ENCODE measurements at places on chromosomes 12 and 14.
A peak's percentile ranks its signal among the peaks of the same experiment; 100 is the strongest.

- DNase-seq, result no peak
Observed at GRCh38 chr12:29264424-29264823, 115.3 kb downstream of the FAR2 start.

DNA sequence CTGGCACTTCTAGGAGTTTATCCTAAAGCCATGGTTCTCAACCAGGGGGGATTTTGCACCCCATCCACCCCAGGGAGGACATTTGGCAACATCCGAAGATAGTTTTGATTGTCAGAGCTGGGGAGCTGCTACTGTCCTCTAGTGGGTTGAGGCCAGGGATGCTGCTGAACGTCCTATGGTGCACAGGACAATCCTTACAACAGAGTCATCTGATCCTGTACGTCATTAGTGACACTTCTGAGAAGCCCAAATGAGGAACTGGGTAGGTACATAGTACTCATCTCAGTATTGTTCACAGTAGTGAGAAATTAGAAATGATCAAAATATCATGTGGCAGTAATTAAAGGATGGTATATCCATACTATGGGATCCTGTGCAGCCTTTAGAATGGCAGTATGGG lies 185.1 kb downstream of the CHST11 start:
- no peak for DNase-seq

- no peak for DNase-seq
Observed at GRCh38 chr12:6952121-6952862, 1.1 kb downstream of the PTPN6 start.

DNA sequence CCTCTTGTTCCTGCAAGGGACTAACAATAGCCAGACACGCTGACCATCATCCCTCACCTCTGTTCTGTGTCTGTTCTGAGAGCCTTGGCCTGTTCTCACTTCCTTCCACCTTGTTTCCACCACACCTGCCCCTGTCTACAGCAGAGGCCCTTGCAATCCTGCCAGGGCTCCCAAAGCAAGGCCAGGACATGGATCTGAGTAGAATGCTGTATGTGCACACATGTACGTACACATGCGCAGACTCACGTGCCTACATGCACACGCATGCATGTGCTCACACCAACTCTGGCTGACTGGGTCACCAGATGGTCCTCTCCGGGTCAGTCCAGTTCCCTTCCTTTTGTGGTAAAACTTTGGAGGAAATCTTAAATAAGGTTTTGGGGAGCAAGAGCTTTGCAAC lies 133.0 kb upstream of the C14orf180 start:
- no peak for DNase-seq

DNA sequence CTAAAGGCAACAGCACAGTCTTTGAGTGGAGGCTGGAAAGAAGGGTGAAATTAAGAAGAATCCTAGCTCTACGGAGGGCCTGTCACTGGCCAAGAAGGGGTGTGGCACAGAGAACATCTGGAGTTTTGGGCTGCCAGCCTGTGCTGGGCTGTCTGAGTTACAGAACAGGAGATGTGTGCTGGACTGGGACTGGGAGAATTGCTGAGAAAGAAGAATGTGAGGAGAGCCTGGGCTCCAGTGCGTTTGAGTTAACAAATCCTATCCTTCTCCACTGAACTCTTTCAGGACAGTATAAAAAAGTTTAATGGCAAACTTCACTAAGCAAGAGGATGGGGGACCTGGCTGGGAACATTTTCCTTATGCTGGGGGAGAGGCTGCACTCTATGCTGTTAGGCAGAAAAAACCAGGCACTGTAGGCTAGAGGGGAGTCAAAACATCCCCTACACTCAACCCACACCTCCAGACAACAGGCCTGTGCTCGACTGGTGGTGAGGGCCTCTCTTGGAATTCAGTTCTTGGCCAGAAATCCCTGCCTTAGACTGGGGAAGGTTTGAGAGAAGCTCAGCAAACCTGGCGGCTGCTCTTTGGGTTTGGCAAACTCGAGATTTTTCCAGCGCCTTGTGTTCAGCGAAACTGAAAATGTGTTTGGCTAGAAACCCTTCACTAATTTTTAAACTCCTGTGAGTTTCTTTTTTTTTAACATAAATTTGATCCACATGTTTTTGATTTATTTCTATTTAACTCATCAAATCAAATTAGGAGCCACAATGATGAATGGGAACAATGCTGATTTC lies 217.3 kb downstream of the MON2 start:
- no peak for DNase-seq

GRCh38 chr12:105725054-105725453 lies 394.6 kb downstream of the C12orf75 start:
- no peak for DNase-seq

- no peak for DNase-seq
Observed at GRCh38 chr14:35682802-35683201, 126.3 kb downstream of the RALGAPA1 start.

GRCh38 chr14:56918849-56919574 lies 108.7 kb upstream of the OTX2 start:
- no peak for DNase-seq

DNA sequence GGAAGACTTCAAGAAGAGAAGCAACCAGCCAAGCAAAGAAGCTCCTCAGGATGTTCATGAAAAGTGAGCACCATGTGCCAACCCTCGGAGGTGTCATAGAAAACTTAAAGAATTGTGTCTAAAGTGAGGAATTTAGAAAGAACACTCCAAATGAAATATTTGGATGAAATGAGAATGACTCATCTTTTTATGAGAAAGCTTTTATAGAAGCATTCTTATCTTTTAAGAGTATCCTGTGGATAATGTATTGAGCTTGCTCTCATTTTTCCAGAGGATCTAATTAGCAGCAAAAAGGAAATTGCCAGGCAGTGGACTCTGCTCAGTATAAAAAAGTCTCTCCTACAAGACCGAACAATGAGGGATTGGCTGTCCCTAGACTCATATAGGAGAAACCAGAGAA lies 454.9 kb downstream of the LRIG3 start:
- no peak for DNase-seq

GRCh38 chr12:40028296-40028695 lies 77.6 kb downstream of the SLC2A13 start:
- no peak for DNase-seq

GRCh38 chr12:89976866-89977265 lies 268.2 kb upstream of the ATP2B1 start:
- no peak for DNase-seq

DNA sequence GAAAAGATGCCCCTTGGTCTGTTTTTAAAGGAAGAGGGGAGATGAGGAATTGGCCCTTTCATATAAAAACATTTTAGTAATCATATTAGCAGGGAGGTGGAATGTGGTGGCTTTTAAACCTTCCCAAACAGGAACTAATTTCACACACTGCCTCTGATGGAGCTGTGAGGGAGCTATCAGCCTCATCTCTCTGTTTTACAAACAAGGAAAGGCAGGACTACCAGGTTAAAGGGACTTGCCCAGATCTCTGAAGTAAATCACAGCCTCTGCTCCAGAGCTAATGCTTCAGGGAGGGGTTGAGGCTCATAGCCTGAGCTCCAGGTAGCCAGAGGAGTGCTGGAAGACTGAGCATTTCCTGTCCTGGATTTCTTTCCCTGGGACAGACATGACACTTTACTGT lies 1.1 kb upstream of the BMP4 start:
- no peak for DNase-seq

GRCh38 chr14:32319368-32320049 lies 9.6 kb upstream of the AKAP6 start:
- no peak for DNase-seq

- no peak for DNase-seq
Observed at GRCh38 chr12:67677166-67677565, 28.6 kb downstream of the DYRK2 start.

DNA sequence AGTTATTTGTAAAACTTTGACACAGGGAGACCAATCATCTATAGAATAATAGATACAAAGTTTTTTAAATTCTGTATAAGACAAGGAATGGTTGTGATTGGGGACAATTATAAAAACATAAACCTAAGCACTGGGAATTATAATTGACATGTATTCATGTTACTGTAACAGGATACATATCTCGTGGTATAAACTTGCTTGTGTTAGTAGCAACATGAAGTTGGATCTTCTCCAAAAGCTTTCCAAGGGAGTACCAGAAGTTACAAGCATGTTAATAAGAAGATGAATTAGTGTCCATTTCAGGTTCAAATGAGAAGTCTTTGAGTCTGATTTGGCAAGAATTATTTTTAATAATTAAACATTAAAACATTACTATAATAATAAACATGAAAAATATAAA lies 42.2 kb downstream of the CDKL1 start:
- peak; percentile 9 for DNase-seq

GRCh38 chr14:96863327-96863985 lies 66.3 kb downstream of the VRK1 start:
- DNase-seq, result no peak

DNA sequence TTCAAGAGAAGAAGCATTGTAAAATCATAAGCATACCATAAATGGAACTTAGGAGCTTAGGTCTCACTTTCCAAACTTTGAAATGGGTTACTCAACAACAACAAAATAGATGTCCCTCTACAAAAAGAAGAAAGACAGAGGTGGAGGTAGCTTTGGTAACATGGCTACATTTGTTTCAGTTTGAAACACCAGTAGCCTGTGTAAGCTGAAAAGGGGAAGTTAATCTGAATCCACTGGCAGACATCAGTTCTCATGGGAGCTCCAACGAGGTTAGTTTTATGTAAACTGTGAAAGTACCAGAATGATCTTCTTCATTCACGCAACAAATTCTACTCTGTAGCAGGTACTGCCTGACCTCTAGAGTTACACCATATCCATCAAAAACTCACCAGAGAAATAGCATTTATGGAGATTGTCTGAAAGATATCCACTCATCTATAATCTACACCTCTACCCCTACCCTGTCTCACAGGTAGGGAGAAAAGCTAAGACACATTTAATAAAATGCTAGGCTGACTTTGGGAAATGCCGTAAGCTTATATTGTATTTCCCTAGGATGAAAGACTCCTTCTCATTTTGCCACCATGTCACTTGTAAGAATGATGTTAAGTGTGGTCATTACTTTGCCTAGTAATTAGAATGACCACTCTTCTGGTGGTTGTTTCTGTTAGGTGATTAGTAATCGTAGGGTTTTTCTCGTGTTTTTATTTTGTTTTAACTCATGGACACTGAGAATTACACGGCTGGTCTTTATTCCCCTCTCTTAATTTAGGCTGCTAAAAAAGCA lies 224.1 kb downstream of the ASCL1 start:
- DNase-seq, result no peak

DNA sequence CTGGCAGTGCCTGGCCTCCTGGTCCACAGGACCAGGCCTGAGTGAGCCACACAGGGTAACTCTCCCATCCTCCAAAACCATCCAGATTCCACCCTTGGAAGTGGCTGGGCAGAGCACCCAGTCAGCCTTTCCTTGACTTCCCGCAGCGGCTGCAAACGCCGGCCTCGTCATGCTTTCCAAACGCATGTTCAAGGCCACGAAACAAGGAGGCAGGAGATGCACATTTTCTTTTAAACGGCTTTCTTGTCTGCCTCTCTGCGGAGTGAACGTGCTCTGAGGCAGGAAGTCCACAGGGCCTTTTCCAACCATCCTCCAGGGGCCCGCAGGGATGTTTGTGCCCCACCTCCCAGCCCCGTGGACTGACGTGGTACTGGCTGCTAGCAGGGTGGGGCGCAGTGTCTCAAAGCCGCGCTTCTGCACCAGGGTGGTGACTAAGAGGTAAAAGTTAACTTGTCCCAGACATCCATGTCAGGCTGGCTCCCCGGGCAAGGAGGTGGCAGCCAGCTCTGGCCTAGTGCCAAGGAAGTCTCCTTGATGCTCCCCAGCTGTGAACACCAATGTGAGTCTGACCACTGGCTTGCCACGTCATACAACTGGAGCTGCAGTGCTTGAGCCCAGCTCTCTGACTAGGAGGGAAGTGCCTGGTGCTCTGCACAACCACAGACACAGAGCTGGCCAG lies 45.0 kb downstream of the KCNA5 start:
- DNase-seq, result no peak

DNA sequence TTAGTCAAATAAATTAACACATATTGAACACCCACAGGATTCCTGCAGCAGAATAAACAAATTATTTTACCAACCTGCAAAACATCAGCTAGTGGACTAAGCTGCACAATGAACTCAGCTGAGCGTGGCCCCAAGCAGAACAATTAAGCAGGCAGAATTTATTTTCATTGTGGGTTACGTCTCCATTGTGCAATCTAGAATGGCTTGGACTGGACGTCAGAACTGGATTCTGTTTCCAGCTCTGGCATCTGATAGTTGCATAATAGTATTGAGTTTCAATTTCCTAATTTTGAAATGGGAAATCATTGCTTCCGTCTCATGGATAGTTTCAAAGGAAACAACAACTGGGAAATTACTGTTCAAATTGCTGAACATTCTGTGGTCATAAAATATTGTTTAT lies 35.5 kb upstream of the RERG start:
- no peak for DNase-seq

- DNase-seq, result no peak
Observed at GRCh38 chr14:96095058-96095457, 55.9 kb downstream of the C14orf132 start.

- no peak for DNase-seq
Observed at GRCh38 chr14:22297376-22297775, 291.6 kb downstream of the DAD1 start.

GRCh38 chr14:87975636-87976035 lies 17.3 kb downstream of the GALC start:
- DNase-seq, result no peak

GRCh38 chr12:121796855-121797751 lies 3.6 kb upstream of the RHOF start:
- DNase-seq, result peak; percentile 30

DNA sequence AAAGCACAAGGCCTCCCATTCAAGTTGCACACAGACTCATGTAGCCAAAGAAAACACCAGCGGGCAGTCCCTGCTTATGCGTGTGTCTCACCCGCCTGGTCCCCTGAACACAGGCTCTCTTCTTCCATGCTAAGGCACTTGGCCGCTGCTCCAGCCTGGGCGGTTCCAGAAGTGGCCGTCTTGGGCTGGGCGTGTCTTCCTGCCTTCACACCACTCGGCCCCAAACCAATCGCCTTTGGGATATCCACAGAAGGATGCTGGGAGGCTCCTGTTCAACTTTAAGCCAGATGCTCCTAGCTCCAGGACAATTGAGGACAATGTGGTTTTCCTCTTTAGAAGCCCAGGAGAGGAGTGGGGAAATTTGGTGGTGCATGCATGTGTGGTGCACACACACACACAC lies 2.2 kb downstream of the SCARB1 start:
- no peak for DNase-seq

DNA sequence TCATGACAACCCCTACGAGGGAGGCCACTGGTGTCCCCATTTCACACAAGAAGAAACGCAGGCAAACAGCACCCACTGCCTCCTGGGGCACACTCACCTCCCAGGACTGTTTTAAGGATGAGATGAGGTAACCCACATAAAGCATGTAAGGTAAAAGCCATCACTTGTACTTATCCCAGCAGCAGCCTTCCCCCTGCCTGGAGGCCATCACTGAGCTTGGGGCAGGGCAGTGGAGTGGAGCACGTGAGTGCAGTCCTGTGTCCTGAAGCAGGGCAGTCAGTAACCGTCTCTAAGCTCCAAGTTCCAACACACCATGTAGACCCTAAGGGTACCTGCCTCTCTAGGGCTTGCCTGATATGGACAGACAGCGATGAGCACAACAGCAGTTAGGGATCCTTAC lies 1.7 kb downstream of the POLE start:
- DNase-seq, result no peak

GRCh38 chr12:28879379-28879778 lies 269.7 kb upstream of the FAR2 start:
- no peak for DNase-seq

- DNase-seq, result no peak
Observed at GRCh38 chr12:112256780-112257179, 125.5 kb downstream of the HECTD4 start.
